Umbilical cord (tissue), 2 donors: ENCODE measurements at places on chromosomes 12 and 14. TPM values are rescaled to one million over a fixed set of nuclear protein-coding genes. Genes with fewer than 3 reads are reported as not detected.

GRCh38 chr12:11580125-11580751 is 69.2 kb upstream of the ETV6 start:
- DNase-seq, result peak; percentile 22

DNA sequence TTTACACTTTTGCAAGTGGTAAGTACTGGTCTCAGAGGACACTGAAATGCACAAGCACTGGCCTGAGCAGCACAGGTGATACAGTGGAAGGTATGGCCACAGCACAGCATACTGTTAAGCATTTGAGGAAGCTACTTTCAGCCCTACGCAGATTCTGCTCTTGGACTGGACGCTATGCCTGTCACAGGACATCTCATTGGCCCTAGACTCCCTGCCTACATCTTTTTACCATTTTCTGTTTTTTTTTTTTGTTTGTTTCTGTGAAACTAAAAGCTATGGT is 144.2 kb upstream of the ABCD2 start:
- DNase-seq, result no peak

DNA sequence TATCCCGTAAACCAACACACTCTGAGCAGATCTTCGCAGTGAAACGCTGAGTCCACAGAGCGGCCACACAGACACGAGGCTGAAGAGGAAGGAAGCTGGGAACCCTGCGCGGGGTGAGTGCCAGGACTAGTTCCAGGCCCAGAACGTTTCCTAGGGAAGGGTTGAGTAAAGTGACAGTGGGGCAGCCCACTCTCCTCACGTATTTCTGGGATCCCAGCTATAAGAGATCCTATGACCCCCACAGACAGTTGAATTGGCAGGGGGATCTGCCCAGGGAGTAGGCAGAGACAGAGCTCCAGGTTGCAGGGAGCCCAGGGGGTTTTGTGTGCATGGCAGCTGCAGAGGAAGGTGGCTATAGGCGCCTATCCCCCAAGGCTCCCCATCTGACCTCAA is 51.1 kb downstream of the GTF2A1 start:
- peak; percentile 58 for DNase-seq

PTPRB gene
- total RNA-seq, result 29.4 TPM
